ENCODE measurements at places on chromosomes 2 and 18.

- DNase-seq, result no peak
Observed at GRCh38 chr2:194616334-194616733, 1040.7 kb upstream of the SLC39A10 start.

DNA sequence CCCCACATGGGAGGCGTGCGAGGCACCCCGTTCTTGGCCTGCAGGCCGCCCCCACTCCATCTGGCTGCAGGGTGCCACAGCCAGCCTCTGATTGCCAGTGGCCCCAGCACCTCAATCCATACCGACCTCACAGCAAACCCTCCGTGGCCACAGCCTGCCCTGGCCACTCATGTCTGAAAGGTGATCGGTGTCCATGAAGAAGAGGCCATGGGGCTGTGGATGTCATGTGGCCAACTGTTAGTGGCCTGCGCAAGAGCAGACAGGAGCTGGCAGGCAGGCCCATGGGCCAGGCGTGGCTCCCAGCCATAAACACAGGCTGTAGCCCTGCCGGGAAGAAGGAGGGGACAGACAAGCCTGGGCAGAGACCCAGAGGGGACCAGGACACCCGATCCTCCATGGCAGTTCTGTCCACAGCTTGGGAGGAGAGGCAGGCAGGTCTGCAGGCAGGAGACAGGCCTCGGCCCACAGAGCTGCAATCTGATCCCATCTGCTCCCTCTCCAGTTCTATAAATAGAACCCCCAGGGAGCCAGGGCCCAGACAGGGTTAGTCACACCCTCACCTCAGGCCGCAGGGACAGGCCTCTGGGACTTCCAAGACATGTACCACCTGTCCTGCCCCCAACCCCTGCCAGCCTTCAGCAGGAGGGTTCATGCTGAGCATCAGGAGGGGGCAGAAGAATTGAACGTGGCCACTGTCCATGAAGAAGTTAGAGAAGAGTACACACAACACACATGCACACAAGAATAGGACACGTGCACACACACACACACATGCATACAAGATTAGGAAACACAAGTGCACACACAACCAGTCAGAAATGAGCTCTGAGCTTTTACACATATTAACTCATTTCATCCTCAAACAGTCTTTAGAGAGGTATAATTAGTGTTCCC is 16.9 kb downstream of the STEAP3 start:
- DNase-seq, result peak; percentile 71

DNA sequence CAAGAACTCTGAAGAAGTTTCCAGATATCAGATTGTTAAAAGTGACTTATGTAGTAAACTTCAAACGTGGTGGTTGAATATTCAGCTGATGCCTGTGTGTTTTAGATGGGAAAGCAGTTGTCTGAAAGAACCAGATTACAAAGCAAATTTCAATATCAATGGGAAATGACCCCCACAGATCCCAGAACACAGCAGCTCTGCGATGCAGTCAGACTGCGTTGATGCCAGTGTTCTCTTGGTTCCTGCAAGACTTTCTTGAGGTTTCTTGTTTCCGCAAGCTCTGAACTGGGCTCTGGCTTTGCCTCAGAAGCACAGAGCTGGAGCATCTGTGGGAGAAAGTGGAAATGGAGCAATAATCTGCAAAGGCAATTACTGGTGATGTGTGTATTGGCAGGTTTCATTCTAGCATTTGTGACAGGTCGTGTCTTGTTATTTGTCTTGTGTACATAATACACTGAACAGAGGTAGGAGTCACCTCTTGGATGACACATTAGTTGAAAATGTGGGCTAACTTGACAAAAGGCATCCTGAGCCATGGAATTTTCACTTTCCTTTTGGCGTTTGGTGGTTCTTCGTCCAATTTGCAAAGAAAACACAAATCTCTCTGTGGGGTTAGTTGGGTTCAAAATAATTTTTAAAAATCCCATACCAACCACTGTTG is 10.8 kb upstream of the LYPD6B start:
- DNase-seq, result no peak

- DNase-seq, result no peak
Observed at GRCh38 chr2:131034122-131035051, 58.9 kb downstream of the FAM168B start.

DNA sequence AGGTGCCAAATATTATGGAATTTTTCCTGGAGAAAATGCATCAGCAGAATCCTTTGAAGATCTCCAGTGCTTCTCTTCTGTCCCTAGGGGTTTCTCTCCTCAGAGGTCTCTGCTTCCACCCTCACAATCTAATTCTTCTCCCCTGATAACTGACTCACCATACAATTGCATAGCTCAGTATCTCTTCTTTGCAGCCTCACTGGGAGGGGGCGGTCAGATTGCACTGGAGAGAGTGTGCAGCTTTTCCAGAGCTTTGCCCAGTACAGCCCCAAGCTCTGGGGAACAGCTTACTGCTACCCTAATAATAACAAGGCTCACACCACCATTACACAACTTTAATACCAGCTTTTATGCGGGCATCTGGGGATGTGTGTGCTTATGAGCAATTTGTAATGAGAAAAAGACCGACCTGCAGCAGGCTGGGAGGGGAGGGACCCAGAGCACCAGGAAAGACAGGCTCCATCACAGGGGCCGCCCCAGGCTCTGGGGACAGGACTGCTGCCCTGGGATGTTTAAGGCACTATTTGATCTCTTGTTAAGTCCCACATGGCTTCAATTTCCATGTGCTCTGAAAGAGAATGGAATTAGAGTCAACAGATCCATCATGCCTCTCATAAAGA is 276.6 kb upstream of the SIX2 start:
- peak; percentile 39 for DNase-seq

DNA sequence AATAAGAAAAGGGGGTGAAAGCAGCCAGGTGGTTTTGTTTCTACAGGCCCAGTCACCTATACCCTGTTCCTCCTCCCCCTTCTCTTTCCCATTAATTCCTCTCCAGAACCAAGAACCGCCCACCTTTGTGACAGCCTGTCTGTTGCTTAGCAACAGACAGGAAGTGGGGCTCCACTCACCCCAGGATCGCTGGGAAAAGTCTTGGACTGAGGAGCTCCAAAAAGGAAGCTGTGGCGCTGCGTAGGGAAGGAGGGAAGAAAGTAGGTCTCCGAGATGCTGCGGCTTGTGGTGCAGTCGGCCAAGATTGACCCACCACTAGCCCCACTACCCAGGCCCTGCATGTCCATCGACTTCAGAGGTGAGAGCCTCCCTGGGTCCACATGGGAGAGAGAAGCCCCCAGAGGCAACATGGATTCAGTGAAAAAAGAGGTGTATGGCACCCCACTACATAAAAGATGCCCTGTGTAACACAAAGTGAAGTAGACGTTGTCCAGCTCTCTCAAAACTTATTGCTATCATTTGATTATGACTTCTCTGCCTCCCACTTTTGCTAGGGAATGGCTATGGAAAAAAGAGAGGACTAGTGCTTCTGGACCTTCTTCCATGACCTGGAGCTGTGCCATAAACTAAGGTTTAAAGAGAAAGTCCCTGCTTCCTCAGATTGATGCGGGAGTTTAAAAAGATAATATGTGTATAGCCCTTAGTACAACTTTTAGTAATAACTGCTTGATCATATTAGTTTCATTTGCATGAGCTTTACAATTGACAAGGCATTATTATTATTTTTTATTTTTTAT is at the start of gene FER1L5:
Gene FER1L5 (plus strand): TSS at position 201 of the 797 bp plus-strand sequence. CDS start 73 bp downstream, at position 274.
- peak; percentile 84 for DNase-seq

GRCh38 chr2:232124309-232124708 is 162.8 kb downstream of the DIS3L2 start:
- no peak for DNase-seq

DNA sequence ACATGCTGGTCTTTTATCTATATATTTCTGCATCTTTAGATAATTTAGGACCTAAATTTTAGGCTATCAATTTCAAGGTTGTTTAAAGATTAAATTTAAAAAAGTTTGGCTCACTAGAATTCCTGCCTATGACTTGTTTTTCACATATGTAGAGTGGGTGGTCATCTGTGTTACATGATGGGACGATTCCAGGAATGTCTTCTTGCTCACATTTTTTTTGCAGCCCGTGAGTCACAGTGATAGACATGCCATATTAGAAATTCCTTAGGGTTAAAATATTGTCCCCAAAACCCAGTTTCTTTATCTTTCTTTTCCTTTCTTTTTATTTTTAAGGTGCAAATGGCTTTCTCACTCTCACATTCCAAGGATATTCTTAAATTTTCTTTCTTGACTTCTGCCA is 652.0 kb downstream of the PLCL1 start:
- peak; percentile 77 for DNase-seq

DNA sequence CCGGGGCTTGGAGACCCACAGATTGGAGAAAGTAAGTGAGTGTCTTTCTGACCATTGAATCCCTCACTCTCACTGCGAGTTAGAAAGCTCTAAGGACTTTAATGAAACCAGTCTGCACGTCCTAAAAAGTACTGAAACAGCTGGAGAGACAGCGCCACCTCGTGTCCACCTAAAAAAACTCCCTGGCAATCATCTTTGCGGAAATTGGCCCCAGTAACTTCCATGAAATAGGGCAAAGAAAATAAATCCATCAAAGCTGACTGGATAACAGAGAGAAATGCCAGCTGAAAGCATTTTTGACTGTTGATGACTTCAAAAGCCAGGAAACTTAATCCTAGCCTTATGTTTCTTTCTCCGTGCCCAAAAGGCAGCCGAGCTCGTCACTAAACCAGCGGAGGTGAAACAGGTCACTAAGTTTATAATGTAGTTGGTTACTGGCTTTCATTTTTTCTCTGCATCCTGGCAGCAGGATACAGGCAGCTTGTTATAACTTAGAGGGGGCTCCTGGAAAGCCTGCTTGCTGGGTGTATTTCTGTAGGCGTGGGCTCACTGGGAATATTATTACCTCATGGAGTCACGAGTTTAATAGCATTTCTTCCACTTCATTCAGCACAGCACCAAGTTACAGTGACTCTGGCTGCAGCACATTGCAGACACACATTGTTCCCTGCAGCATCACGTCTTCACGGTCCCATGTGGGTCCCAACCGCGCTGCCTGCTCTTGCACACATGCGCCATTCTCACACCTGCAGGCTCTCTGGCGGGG is 266.5 kb downstream of the HRH4 start:
- DNase-seq, result peak; percentile 67

GRCh38 chr18:961644-962355 is 57.1 kb downstream of the ADCYAP1 start:
- DNase-seq, result peak; percentile 56

- peak; percentile 15 for DNase-seq
Observed at GRCh38 chr2:26243470-26244308, 743 bp downstream of the HADHA start.

- peak; percentile 48 for DNase-seq
Observed at GRCh38 chr2:112121682-112122254, 16.4 kb upstream of the FBLN7 start.

DNA sequence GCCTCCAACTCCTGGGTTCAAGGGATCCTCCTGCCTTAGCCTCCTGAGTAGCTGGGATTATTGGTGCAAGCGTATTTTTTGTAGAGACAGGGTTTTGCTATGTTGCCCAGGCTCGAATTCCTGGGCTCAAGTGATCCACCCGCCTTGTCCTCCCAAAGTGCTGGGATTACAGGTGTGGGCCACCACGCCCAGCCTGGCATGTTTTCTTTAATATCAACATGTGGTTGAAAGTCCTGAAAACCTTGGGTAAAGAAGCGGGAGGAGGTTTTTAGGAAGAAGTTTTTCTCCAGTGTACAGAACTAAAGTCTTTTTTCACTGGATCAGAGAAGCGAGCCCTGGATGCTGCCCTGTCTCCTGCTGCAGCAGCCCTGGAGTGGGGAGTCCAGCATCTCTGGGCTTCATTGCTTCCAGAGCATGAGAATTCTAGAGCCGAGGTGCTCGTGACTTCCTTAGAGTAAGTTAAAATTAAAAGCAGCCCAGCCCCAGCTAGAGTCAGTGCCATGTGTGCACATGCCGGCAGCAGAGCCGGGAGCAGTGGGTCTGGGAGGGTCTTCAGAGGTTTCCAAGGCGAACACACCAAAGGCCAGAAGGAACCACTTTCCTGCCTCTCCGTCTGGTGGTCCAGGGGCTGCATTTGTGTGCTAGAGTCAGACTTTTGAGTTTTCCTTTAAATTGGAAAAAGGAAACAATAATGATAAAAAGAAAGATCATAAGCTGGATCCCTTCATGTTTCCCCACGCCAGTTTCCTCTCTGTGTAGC is 31.2 kb downstream of the ITGB1BP1 start:
- DNase-seq, result no peak

GRCh38 chr2:149400997-149401396 is 70.6 kb downstream of the LYPD6 start:
- DNase-seq, result peak; percentile 77

- DNase-seq, result peak; percentile 33
Observed at GRCh38 chr2:29834624-29835023, 86.8 kb downstream of the ALK start.

DNA sequence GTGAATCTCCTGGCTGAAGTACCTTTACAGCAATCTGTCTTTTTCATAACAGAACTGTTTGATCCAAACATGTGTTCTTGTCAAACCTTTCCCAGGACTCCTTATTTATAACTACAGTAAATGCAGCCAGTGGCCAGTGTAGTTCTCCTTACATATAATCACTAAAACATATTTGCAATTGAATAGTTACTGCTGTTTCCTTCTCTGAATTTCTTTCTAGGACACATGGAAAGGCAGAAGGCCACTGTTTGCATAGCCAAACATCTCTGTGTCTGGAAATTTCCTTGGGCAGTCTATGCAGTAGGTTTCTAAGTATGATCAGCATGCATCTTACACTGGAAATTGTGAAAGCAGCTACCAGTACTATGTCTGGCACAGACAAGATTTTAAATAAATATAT is 57.4 kb upstream of the COL3A1 start:
- DNase-seq, result no peak

- DNase-seq, result no peak
Observed at GRCh38 chr2:160338901-160339685, 139.0 kb upstream of the ITGB6 start.

- DNase-seq, result no peak
Observed at GRCh38 chr2:1117569-1117968, 166.9 kb downstream of the SNTG2 start.

DNA sequence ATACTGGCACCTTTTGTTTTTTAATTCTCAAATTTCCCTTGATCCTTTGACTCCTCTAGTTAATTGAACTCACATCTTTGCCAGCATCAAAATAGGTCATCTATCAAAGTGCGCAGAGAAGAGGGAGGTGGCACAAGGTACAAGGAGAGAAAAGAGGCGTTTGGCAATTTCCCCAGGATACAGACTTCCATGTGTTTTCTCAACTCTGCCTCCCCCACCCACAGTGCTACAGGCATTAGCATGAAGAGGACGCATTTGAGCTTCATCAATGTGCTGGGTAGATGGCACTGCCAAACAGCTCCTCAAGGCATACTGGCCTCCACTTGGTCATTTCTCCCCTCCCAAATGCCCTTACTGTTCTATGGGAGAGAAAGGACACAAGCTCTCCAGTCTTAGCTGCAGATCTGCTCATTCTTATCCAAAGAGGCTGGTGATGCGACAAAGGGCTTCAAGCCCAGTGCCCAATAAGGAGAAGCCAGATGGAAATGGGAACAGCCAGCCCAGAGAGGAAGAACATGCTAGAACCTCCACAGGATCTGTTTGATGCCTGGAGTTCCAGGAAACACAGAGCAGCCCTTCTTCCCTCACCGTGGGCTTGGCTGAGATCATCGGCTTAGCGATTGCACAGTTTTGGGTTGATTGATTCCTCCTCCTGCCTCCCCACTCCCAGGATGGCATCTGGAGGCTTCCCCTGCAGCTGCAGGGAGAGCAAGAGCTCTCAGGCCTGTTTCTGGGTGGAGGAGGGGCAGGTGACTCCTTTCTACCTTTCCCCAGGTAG is 144.7 kb upstream of the SMAD2 start:
- DNase-seq, result no peak
